GM10248 (cell line): ENCODE measurements at places on chromosomes 7 and 10.
A peak's percentile ranks its signal among the peaks of the same experiment; 100 is the strongest.

- peak; percentile 25 for DNase-seq
These were observed 131.1 kb upstream of the CDK1 start for GRCh38 chr10:60646966-60647796.

GRCh38 chr10:31101123-31101522, 69.5 kb upstream of the ZNF438 start:
- DNase-seq: peak; percentile 58

- no peak for DNase-seq
These were observed 14.7 kb downstream of the AQP1 start for GRCh38 chr7:30926313-30926712.

- no peak for DNase-seq
These were observed 79.2 kb downstream of the ADCY1 start for GRCh38 chr7:45653209-45653907.

GRCh38 chr10:131733596-131733995, 167.2 kb upstream of the PPP2R2D start:
- DNase-seq: no peak

DNA sequence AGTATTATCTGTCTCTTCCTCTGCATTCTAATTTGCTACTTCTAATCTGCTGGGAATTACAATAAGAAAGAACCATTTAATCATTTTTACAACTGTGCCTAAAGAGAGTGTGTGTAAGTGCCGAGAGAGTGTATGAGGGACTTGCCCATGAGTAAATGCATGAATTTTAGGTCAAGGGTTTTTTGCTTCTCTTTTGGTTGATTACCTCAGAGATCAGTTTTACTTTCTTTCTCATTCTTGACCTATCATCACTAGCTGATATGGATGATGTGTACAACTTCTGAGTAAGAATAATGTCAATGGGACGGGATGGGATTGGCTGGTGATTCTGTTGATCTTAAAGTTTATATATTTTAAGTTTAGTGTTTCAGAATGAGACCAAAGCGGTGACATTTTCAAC, 47.8 kb downstream of the IKZF1 start:
- peak; percentile 81 for DNase-seq

DNA sequence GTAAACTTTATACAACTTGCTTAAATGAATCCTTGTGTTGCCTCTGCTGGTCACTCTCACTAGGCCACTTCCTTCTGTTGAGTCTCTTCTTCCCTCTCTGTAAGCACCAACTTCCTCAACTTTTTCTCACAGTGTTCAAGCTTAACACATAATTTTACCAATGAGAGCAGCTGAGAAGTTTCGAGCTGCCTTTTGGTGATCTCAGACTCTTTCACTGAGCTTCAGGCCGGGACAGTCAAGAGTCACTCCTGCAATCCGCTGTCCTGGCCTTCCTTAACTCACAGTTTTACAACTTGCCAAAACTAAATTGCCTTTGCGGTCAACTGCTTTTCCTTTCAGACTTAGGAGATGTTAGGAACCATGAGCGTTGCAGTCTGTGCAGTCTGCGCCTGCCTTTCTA, 47.4 kb downstream of the PRPF18 start:
- DNase-seq: no peak

DNA sequence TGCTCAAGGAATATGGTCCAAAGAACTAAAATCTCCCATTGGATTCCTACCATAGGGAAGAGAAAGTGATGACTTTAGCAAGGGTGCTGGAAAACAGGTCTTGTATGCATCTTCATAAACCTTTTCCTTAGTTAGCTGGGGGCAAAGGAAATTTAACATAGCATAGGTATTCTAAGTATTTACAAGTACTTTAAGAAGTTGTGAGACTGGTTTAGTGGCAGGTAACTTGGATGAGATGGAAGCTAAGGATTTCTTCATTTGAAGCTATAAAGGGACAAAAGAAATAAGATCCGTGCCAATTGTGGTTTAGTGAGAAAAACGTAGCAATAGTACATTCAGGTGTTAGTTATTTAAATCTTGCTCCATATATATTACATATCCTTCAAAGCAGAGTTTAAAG, 183.4 kb upstream of the TCF7L2 start:
- no peak for DNase-seq

- no peak for DNase-seq
These were observed 316.1 kb downstream of the CCDC3 start for GRCh38 chr10:12685261-12686058.

DNA sequence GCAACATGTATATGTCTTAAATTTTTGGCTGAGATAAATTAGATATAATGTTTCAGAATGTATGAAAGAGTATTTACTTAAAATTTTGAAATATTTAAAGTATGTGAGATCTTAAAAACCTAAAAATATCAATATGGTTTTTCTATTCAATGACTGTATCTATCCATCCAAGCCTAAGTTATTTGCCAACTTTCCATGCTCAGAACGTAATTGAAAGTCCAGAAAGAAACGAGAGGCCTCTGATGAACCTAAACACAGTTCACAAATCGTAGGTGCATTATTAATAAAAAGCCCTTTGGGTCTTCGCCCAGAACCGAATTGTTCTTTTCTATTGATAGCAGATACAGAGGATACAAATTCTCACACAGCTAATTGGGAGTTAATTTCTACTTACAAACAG, 6.5 kb downstream of the SVIL start:
- DNase-seq: no peak

GRCh38 chr7:141686074-141686473, 15.9 kb downstream of the DENND11 start:
- no peak for DNase-seq

GRCh38 chr10:29136411-29136810, 152.5 kb upstream of the LYZL1 start:
- no peak for DNase-seq

DNA sequence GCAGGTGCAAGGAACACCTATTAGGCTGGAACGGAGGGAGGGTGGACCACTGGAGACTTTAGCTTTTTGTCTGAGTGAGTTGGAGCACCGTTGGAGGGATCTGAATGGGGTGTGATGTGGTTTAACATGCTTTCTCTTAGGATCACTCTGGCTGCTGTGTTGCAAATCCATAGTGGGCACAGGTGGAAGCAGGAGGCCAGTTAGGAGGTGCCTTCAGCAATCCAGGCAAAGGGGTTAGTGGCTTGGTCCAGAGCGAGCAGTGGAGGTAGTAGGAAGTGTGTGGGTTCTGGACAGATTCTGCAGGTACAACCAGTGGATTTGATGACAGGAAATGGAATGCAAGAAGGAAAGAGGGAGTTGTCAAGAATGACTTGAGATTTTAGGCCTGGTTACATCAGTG, 95.0 kb downstream of the MMRN2 start:
- no peak for DNase-seq

- no peak for DNase-seq
These were observed 181.6 kb downstream of the MLLT10 start for GRCh38 chr10:21715531-21716195.

- no peak for DNase-seq
These were observed 204.1 kb downstream of the ZNF365 start for GRCh38 chr10:62578301-62578700.

DNA sequence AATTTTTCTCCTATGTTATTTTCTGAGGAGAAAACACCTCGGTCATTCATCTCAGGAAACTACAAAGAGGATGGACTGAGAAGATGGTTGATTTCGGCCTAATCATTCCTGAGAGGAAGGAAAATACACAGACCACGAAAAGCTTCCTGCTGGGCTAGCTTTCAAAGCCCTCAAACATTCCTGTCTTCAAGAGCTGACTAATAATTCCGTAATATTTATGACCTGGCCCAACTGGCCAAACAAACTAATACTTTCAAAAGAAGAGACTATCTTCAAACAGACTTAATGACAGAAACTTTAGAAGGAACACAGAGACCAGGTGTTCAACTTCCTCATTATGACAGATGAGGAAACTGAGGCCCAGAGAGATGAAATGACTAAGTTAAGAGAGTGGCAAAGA, 215.1 kb upstream of the FRMD4A start:
- no peak for DNase-seq

GRCh38 chr10:93947055-93947454, 46.7 kb upstream of the PLCE1 start:
- no peak for DNase-seq

DNA sequence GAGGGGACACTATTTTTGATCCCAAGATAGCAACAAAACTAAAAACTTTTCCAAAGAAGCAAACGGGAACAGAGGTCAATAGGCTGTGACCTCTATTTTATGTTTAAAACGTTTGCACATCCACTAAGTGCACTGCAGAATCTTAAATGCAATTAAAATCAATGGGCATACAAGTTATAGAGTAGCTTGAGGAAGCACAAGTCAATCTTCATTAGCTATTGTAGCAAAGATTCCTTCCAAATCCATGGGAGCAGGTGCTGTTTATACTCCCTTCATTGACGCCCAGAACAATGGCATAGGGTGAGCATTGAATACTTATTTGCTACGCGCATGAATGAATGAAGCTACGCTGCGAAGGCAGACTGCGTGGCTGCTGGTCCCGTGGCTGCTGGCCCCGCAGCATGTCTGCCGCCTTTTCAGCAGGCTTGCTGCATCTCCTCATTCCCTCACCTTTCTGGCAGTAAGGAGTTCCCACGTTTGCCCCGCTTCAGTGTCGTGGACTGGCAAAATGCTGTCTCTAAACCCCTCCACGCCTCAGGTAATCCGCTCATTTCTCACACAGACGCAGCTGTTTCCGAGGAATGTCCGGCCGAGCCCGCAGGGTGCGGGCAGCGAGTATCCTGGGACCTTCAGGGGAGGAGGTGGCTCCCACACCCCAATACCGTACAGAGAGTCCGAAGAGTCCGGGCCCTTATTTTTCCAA, 754 bp upstream of the PHYHIPL start:
- peak; percentile 13 for DNase-seq

GRCh38 chr10:121846555-121846954, 81.3 kb downstream of the ATE1 start:
- no peak for DNase-seq

- no peak for DNase-seq
These were observed 500.2 kb downstream of the GLRX3 start for GRCh38 chr10:130636313-130636930.

- no peak for DNase-seq
These were observed 28.7 kb upstream of the ARHGAP22 start for GRCh38 chr10:48633381-48634197.

- no peak for DNase-seq
These were observed 167.7 kb upstream of the KCTD7 start for GRCh38 chr7:66460921-66461361.

DNA sequence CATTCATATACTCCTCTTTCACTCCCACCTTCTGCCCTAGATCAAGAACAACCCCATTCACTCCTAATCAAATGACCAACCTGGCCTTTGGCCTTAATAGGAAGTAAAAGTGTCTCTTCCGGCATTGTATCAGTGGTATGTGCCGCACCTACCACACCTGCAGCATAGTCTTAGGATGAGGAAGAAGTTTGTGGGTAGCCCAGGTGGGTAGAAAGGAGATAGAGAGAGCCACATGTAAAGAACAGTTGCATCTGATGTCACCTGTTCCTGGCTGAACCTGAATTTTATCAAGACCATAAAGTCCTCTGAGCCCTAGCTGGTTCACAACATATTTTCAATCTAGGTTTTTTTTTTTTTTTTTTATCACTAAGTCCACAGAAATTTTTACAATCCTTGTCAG, 55.5 kb upstream of the PTPN12 start:
- DNase-seq: no peak

DNA sequence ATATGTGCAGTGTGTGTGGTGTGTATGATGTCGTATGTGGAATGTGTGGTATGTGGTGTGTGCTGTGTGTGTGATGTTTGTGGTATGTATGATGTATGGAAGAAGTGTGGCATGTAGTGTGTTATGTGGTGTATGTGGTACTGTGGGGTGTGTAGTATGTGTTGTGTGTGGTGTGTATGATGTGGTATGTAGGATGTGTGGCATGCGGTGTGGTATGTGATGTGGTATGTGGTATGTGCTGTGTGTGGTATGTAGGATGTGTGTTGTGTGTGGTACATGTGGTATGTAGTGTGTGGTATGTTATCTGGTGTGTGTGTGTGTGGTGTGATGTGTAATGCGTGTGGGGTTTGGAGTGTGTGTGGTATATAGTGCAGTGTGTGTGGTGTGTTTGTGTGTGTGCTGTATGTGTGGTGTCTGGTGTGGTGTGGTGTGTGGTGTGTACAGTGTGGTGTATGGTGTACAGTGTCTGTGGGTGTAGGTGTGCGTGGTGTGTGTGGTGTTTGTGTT, 129.6 kb downstream of the ATP6V0E2 start:
- DNase-seq: no peak

GRCh38 chr7:43721193-43721806, 8.0 kb downstream of the COA1 start:
- DNase-seq: no peak

GRCh38 chr10:131997366-131998049, 15.8 kb upstream of the BNIP3 start:
- no peak for DNase-seq

- peak; percentile 60 for DNase-seq
These were observed 7.9 kb downstream of the ZNF22 start for GRCh38 chr10:45008524-45009161.

DNA sequence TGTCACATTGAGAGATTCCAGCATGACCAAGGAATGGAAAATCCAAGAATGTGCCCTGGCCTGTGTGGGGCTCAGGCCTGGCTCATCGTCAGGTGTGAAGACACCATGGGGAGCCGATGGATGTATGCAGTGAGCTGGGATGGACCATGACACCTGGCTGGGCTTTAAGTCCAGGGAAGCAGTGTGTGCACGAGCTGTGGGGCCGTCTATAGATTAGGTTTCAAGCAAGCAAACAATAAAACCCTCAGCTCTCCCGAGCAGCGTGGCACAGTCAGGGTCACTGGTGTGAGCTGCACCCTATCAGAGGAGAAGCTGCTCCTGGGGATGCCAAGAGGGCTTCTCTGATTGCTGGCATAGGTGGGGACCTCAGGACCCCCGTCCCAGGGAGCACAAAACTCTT, 50.5 kb upstream of the DLG5 start:
- no peak for DNase-seq

GRCh38 chr10:95559471-95559870, 1.7 kb downstream of the SORBS1 start:
- no peak for DNase-seq

GRCh38 chr7:96074871-96075270, 247.0 kb downstream of the SLC25A13 start:
- DNase-seq: no peak

DNA sequence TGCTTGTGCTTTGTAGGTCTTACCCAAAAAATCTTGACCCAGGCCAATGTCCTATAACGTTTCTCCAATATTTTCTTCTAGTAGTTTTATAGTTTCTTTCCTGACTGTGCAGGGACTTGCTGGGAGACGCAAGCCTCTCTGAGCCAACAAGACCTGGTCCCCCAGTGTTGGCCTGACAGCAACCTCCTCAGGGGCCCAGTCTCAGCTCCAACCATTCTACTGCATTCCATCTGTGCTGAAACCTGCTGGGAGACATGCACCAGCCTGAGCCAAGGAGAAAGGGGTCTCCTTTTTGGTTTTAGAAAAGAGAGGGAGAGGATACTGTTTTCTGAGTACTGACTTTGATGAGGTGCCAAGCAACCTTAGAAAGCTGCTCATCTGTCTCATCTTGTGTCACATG, 251.4 kb downstream of the PRKG1 start:
- DNase-seq: no peak

GRCh38 chr10:110652475-110653118, 8.5 kb downstream of the RBM20 start:
- DNase-seq: no peak

DNA sequence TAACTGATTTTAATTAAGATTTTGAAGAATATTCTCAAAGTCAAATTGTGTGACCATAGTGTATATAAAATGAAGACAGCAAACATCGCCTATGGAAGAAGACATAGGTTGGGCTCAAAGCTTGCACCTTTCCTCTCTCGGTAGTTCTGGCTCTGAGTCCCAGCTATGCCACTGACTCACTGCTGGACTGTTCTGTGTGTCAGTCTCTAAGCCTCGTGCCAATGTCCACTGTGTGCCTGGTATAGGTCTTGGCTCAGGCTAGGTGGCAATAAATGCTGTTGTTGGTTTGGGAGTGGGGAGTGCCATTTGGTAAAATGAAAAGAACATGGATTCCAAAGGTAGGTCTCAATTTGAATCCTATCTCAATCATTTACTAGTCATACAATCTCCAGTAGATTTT, 137.5 kb upstream of the RHEB start:
- DNase-seq: no peak
